ENCODE measurements at places on chromosomes 7 and 10. TPM values are rescaled to one million over a fixed set of nuclear protein-coding genes. Genes with fewer than 3 reads are reported as not detected.

Gene CYP3A7
- 23.5 TPM for polyA plus RNA-seq

Gene DTX2
- polyA plus RNA-seq, result 5.6 TPM

Gene SMKR1
- polyA plus RNA-seq, result 2.9 TPM

- no peak for DNase-seq
Observed at GRCh38 chr7:44531421-44532380, 9.4 kb downstream of the NPC1L1 start.

DNA sequence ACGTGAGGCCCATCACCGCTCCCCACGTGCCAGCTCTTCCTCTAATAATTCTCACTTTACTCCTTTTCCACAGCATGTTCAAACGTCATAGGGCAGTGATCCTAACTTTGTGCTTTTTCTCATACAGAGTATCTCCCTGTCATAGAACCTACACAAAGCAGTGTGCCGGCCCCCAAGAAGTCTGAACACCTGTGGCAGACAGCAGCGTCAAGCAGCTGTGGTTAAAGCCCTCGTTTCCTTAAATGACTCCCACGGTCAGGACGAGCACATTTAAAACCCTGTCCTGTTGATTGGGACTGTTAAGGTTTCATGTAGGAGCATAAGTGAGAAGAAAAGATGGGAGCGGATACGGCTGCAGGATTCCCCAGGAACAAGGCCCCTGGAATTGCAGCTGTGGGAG, 267.2 kb downstream of the DIP2C start:
- no peak for DNase-seq

GRCh38 chr10:113889911-113890310, 35.5 kb downstream of the NHLRC2 start:
- no peak for DNase-seq

DNA sequence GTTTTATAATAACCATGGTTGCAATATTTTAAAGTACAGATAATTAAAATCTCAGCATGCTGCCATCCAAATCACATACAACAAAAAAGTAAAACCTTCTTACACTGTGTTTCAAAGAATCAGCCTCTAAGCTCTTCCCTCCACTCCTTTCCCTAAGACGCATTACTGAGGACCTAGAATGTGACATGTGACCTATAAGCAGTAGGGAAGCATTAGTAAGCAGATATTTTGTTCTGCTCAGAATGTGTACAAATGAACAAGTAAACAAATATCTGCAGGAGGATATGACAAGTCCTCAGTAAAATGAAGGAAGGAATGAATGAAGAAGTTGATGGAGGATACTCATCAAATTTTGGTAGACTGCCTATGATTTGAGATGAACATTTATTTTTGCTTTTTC, 49.1 kb downstream of the RAB11FIP2 start:
- no peak for DNase-seq

GRCh38 chr7:48295296-48295971, 124.2 kb downstream of the ABCA13 start:
- DNase-seq, result no peak

GRCh38 chr7:151246102-151246850, 2.2 kb downstream of the SMARCD3 start:
- no peak for DNase-seq

DNA sequence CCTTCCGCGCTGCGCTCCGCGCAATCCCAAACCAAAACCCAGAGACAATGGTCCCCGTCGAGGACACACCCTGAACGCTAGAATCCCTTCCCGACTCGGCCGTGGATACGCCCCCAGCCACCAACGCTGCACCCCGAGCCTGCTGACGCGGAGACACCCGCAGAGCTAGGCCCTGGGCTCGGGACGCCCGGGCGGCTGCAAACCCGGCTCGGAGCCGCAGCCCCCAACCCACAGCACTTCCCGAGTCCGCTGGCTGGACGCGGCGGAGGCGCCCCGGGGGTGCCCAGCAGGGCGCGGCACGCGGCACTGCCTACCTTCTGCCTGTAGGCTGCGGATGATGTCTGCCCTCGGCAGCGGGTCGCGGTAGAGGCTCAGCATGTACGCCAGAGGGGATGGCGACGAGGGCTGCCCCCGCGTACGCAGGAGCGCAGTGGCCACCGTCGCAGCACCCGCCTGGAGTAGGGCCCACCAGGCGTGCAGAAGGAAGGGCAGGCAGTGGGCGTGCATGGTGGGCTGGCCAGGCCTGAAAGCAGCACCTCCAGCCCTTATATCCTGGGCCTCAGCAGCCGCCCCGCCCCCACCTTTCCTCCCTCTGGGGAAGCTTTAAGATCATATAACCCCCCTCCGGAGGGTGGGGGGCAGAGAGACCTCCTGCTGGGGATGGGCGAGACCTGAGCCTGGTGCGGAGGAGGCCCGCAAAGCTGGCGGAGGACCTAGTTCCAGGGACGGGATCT, at the start of gene NODAL:
Gene NODAL, minus strand, starts transcription at position 521 of the 734 bp plus-strand sequence. Its CDS starts 14 bp downstream, at position 507.
- DNase-seq, result no peak

GRCh38 chr10:86295791-86296190, 70.8 kb downstream of the GRID1 start:
- DNase-seq, result no peak
